ENCODE measurements at places on chromosomes 11 and 22.
A peak's percentile ranks its signal among the peaks of the same experiment; 100 is the strongest.

DNA sequence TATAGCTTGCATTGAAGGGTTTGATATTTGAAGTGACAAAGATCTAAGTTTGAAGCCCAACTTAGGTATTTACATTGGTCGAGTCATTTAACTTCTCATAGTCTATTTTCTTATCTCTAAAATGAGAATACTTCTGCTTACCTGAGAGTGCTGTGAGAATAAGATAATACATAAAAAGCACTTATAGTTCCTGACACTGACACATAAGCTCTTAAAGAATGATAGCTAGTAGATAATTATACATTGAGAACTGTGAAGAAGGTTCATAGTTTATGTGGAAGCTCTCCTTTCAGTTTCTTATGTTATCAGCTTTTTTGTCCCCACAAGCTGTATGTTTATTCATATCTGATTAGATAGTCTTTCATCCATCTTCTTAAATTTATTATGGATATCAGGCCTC, 4.8 kb downstream of the PPME1 start:
- no peak for DNase-seq

DNA sequence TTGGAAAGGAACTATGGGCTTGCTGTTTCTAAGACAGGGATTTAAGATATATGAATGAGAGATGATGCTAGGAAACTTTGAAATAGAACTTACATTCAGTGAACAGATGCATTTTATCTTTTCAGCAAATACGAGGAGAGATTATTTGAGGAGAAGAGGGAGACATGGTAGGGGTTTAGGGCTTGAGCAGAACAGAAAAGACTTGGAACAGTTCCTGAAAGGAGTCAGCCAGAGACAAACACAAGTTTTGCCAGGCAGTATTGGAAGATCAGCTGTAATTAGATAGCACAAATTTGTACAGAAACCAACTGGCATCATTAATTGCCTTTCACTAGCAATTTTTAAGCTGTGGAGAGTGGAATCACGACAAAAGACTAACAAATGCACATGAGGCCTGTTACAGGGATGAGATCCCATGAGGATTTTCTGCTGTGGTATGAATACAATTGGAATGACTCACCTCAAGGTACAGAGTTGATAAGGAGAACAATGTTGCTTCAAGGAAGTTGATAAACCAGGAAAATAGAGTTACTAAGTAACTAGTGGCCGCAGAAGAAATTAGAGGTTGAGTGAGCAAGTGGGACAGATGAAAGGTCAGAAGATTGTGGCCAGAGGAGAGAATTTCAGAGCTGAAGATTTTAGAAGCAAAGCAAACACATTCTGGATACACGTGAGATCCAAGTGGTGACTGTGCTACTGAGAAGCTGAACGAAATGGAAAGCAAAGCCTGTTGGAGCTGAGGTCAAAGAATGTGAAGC, 67.9 kb downstream of the CYB5R2 start:
- peak; percentile 92 for DNase-seq

GRCh38 chr11:12684816-12685215, 10.6 kb downstream of the TEAD1 start:
- DNase-seq, result no peak

DNA sequence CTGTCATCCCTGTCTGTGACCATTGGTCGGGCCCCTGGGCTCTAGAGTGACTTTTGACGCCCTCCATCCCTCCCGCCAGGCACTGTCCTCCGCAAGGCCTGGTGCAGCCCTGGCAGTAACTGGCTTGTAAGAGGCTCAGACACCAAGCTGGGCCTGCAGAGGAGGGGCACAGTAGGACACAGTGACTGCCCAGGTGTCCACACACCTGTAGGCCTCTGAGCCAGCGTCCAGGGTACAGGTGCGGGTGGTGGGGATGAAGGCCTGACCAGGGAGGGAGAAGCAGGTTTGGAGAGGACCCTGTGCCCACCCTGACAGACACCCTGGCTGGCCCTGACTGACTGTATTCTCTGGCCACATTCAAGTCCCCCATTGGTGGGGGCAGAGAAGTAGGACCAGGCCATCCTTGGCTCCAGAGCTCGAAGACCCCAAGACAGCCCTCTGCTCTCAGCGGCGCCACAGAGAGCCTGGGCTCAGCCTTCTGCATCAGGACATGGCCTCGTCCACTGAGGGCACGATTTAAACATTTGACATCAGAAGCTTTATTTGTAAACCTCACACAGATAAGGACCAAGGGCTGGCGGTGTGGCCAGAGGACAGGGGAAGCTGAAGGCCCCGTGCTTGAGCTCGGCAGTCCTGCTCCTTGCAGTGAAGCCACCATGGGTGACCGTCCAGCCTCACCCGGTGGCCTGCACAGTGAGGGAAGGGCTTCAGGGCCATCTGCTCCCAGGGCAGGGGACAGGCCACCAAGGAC, 31.4 kb downstream of the PPIL2 start:
- DNase-seq, result no peak

- DNase-seq, result peak; percentile 62
Measured at GRCh38 chr11:12604557-12605153, 69.6 kb upstream of the TEAD1 start.

GRCh38 chr11:63769042-63769713, 603 bp upstream of the ZFTA start:
- no peak for DNase-seq

DNA sequence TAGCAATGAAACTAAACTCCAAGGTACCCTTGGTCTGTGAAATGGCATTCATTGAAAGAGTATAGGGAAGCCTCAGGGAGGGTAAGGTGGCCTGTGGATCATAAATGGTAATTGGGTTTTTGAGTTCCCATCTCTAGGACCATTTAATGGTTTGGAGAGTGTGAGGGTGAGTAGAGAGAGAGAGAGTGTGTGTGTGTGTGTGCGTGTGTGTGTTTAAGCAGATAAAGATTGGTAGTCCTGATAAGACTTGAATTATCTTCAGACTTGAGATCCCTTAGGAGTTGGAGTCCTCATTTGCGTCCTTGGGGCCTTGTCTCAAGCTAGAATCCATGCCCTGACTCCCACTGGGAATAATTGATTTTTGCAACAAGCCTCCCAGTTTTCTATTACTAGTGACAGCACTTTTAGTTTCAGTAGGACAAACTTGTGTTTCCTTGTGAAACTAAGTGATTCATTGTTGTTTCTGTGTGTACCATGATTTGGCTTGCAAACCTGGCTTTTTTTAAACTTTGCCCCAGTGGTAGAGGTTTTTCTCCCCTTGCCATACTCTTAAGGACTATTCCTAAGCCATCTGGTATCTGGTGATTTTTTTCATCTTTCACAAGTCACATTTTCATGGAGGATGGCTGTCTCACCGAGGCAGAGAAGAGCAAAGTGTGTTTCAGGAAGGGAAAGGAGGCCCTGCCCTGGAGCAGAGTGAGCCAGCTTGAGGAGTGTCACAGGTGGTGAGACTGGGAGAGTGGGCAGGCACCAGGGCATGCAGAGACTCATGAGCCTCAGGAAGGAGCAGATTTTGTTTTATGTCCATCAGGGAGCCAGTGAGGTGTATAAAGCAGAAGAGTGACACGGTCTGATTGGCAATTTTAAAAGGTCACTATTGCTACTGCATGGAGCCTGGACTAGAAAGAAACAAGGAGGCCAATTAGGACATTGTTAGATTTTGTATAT, 26.7 kb downstream of the ALKBH3 start:
- DNase-seq, result no peak

DNA sequence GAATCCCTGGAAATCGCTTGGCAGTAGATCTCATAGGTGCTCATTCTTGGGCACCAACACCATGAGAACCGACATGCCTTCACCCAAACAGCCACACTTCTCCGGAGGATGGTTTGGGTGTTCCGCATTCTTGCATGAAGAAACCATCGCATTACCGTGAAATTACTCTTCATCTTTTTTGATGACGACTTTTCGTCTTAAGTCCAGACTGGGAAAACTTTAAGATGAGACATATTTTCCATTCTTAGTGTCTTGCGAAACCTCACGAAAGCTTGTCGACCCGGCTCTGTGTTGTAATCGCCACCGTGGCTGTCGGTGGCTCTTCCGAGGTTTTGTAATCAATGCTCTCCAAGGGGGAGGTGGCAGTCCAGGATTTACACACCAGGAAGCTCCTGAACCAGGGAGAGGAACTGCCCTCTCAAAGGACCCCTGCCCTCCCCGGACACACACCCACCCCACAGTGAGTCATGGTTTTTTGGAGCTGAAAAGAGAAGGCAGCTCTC, 1.7 kb downstream of the TOM1 start:
- peak; percentile 94 for DNase-seq

GRCh38 chr11:115193914-115194801, 310.1 kb downstream of the CADM1 start:
- no peak for DNase-seq

GRCh38 chr11:55949330-55949729, 13.1 kb upstream of the OR5I1 start:
- DNase-seq, result no peak

- no peak for DNase-seq
Measured at GRCh38 chr22:40920526-40920925, 30.7 kb upstream of the RBX1 start.

- DNase-seq, result no peak
Measured at GRCh38 chr11:73270016-73270854, 1.9 kb upstream of the P2RY6 start.

GRCh38 chr11:131601586-131601985, 231.2 kb downstream of the NTM start:
- no peak for DNase-seq

GRCh38 chr22:29994027-29994715, 86.1 kb upstream of the HORMAD2 start:
- peak; percentile 47 for DNase-seq

DNA sequence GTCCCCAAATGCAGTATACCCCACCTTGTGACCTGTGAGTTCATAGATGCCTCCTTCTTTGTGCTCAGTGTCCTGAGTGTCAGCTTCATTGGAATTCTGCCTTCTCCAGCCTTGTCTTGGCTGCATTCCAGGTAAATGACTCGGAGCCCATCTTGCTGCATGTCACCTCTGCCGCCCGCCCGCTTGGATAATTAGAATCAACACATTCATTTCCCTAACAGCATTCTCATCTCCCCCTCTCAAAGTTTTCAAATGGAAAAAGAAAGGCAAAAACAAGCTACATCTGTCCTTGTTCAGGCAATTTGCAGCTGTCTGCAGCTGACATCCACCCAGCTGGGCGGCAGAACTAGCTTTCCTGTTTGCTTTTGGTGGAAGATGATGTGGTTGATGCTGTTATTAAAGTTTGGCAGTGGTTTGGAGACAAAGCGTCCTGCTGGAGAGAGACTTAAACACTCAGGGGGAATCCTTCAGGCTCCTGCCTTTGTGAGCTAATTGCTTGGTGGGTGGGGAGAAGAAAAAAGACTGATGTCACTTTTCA, 198.8 kb upstream of the SEZ6L start:
- no peak for DNase-seq

- no peak for DNase-seq
Measured at GRCh38 chr22:38271927-38272372, 860 bp downstream of the TMEM184B start.

GRCh38 chr22:36546932-36547331, 18.0 kb upstream of the EIF3D start:
- DNase-seq, result peak; percentile 59

DNA sequence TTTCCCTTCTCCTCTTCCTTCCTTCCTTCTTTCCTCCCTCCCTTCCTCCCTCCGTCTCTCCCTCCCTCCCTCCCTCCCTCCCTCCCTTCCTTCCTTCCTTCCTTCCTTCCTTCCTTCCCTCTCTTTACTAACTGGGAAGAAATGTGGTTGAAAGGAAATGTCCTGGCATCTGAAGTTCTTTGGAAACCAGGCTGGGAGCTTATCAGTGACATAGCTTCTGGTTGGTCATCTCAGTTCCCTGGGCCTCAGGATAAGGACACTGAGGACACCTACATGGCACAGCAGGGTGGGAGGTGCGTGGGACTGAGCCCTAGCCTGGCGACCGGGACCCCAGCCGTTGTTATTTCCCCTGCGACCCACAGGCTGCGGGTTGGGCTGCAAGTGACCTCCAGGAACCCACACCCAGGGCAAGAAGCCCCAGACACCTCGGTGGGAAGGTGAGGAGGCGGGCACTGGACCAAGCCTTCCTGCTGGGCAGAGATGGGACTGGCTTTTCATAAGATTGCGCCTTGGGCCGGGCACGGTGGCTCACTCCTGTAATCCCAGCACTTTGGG, 1486.5 kb downstream of the TBC1D22A start:
- no peak for DNase-seq

- DNase-seq, result peak; percentile 21
Measured at GRCh38 chr11:130389335-130389935, 39.0 kb downstream of the ADAMTS8 start.

GRCh38 chr11:72798361-72798760, 4.5 kb upstream of the STARD10 start:
- DNase-seq, result no peak

- no peak for DNase-seq
Measured at GRCh38 chr11:74347381-74347780, 35.9 kb upstream of the P4HA3 start.

DNA sequence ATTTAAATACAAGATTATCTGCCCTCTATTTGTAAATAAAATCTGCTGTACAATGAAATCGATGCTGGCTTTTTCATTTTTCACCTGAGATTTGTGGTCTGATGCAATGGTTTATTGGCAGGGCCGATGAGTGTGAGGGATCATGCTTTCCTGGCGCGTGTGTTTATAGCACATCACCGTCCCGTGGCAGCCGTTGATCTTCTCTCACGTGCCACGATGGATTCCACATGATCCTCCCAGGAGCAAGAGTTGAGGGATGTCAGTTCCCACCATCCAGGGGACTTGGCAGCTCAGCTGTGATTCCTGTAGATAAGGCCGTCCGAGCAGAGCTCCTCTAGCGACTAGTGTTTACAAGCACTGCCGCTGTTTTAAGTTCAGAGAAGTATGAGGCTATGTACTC, 213.7 kb downstream of the TBC1D22A start:
- DNase-seq, result no peak

DNA sequence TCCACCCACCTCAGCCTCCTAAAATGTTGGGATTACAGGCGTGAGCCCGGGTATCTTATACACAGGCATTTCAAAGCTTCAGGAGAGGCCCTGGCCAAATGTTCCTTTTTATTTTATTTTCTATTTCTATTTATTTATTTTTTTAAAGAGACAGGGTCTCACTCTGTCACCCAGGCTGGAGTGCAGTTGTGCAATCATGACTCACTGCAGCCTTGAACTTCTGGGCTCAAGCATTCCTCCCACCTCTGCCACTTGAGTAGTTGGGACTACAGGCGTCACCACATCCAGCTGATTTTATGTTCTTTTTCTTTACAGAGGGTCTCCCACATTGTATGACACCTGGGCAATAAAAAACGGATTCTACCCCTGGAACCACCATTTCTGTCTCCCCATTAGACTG, 71.2 kb downstream of the FBXO7 start:
- peak; percentile 9 for DNase-seq

DNA sequence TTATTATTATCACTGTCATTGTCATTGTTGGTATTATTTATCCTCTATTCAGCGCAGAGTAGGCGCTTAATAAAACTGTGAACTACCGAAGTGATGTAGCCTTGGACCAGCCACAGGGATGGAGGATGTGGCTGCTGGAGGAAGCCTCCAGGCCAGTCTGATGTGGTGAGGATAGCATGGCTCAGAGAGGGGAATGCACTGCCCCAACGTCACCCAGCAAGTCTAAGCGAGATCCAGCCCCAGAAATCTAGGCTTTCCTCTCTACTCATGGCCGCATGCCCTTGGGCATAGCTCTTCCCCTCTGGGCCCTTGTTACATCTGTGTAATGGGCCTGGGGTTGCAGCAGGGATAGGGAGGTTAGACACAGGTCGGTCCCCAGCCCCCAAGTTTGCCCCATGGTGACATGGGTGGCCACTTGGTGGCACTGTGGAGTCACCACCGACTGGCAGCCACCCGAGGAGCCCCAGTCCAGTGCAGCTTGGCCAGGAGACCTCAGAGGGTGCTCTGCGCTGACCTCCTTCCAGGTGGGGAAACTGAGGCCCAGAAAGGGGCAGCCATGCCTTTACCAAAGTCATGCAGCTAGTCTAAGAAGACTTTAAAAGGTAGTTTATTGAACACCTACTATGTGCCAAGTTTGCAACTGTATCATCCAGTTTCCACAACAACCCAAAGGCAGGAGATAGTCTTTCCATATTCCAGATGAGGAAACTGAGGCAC, 395.7 kb downstream of the MN1 start:
- peak; percentile 52 for DNase-seq
